Large intestine (tissue), 12 donors: ENCODE measurements at places on chromosomes 7 and 10. TPM values are rescaled to one million over a fixed set of nuclear protein-coding genes. Genes with fewer than 3 reads are reported as not detected.
A peak's percentile ranks its signal among the peaks of the same experiment; 100 is the strongest.

Gene ABLIM1
- 54.9 TPM for polyA plus RNA-seq

Gene SMO
- polyA plus RNA-seq = 23.6 TPM

Gene PLXDC2
- polyA plus RNA-seq = 19.0 TPM

GRCh38 chr7:17855202-17855601 is 85.1 kb downstream of the SNX13 start:
- no peak for DNase-seq

- DNase-seq = no peak
Observed at GRCh38 chr10:14952851-14953423, 959 bp downstream of the DCLRE1C start.

- peak; percentile 10 for DNase-seq
Observed at GRCh38 chr10:89419548-89419947, 5.2 kb downstream of the IFIT5 start.

DNA sequence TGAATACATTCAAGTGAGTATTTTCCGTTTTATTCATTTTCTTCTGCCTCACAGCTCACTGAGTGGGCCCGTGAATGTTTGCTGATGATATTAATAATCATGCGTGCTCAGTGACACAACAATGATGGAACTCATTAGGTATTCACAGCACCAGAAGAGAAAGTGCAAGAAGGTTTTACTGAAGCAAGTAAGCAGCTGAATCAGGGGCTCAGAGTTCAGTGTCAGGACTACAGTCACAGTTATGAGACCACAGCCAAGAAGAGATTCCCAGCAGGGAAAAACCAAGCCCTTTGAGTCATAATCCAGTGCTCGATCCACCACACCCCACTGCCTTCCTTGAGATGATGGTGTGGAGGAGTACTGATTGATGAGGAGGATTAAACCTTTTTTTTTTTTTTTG is 247.4 kb downstream of the KIAA1217 start:
- peak; percentile 62 for DNase-seq

- no peak for DNase-seq
Observed at GRCh38 chr7:29795696-29796580, 10.4 kb upstream of the WIPF3 start.

DNA sequence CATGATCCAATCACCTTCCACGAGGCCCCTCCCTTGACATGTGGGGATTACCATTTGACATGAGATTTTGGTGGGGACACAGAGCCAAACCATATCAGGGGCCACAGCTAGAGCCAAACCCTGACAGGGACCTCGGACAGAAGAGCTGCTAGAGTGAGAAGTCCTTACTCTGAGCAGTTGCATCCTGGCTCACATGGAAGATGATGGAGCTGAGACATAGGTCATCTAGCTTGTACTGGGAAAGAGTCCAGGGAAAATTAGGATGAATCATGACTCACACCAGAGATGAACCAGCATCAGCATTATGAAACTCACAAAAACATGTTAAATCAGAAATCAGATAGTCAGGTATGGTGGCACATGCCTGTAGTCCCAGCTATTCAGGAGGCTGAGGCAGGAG is 12.8 kb upstream of the FMC1 start:
- no peak for DNase-seq

DNA sequence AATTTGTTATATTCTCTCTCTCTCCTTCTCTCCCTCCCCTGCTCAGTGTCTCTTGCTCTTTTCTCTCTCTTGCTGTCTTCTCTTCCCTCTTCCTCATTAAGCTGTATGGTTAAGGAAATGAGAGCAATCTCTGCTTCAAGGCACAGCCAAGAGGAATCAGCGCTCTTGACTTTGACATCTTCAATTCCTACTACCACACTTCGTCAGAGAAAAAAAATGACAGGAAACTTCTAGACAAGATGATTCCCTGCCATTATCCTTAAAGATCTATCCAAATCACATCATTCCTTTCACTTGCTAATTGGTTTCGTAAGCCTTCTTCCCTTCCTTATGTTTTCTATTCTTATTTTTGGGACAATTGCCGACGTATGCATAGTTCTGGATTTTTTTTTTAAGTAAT is 425.0 kb downstream of the KCNMA1 start:
- no peak for DNase-seq
